ENCODE measurements at places on chromosomes 16 and 17.

GRCh38 chr17:48213797-48214196 is 106.2 kb downstream of the SNX11 start:
- no peak for DNase-seq

DNA sequence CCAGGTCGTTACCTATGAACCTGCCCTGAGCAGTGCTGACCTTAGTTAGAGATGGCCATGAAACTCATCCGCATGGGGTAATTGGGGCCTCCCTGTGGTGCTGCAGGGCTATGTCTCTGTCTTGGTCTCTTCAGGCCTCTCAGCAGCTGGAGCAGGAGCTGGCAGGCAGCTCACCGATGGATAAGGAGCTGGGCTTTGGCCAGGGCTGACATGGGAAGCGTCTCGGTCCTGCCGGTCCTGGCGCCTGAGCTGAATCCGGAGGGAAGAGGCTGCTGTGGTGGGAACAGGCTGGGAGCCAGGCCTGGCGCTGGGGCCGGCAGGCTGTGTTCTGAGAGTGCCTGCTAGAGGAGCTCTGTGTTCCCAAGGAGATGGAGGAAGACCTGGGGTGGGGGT is 10.1 kb downstream of the IL32 start:
- no peak for DNase-seq

DNA sequence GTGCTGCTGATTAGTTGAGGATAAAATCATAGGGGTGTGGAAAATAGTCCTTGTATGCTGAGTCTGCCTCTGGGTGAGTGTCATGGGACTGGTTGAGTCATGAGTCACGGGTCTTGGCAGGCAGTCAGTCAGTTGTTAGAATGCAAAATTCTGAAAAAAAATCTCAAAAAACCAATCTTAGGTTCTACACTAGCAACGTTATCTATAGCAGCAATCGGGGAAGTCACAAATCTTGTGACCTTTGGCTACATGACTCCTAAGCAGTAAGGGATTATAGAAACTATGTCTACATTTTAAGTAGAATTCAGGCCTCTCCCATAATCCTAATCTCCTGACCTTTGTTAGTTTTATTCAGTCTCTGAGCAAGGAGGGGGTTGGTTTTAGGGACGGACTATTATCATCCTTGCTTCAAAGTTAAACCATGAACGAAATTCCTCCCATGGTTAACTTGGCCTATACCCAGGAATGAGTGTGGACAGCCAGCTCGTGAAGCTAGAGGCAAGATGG is 18.0 kb upstream of the PMFBP1 start:
- no peak for DNase-seq

DNA sequence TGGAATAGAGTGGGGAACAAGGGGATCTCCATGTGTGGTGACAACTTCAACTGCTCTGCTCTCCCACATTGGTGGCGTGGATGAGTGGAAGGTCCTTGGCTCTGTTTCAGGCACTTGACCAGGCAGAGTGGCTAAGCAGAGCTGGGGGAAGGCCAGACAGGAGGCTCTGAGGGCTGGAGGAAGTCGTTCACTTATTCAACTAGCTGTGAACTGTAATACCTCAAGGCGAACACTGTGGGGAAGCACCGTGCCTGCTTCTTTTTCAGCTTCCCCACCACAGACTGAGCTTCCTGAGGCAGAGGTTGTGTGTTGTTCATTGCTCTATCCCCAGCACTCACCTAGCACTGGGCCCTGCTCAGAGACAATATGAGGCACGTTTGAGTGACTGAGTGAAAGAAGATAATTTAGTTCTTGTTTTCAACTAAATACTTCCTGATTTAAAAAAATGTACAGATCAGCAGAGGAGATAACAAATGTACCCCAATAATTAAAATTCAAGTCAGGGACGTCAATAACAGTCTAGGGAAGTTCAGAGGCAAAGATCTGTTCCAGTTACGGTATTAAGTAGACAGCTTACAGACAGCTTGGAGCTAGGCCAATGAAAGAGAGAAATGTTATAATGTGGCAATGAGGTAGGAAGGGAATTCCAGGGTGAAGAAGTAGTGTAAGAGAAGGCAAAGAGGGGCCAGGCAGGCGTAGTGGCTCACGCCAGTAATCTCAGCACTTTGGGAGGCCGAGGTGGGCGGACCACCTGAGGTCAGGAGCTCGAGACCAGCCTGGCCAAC is 34.7 kb downstream of the MYO18A start:
- DNase-seq: peak; percentile 16

- DNase-seq: no peak
These were observed 211.7 kb upstream of the WSB1 start for GRCh38 chr17:27082023-27082774.

GRCh38 chr16:76294396-76295214 is 17.4 kb downstream of the CNTNAP4 start:
- DNase-seq: no peak

DNA sequence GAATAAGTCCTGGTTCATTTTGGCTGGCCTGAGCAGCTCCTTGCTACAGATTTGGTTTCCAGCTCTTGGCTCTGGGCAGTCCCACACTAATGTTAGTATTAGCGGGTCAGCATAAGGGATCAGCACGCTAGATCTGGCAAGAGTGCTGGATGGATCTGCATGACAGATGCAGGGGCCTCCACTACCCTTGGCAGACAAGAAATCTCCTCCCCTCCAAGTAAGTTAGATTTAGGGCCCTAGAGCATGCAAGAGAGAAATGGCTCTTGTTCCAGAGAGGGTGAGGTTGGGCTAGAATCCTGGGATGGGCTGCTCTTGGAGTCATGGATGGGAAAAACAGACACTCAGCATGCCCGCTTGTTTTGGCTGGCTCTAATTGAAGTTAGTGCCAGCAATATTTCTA is 414.3 kb downstream of the RBFOX1 start:
- DNase-seq: no peak

DNA sequence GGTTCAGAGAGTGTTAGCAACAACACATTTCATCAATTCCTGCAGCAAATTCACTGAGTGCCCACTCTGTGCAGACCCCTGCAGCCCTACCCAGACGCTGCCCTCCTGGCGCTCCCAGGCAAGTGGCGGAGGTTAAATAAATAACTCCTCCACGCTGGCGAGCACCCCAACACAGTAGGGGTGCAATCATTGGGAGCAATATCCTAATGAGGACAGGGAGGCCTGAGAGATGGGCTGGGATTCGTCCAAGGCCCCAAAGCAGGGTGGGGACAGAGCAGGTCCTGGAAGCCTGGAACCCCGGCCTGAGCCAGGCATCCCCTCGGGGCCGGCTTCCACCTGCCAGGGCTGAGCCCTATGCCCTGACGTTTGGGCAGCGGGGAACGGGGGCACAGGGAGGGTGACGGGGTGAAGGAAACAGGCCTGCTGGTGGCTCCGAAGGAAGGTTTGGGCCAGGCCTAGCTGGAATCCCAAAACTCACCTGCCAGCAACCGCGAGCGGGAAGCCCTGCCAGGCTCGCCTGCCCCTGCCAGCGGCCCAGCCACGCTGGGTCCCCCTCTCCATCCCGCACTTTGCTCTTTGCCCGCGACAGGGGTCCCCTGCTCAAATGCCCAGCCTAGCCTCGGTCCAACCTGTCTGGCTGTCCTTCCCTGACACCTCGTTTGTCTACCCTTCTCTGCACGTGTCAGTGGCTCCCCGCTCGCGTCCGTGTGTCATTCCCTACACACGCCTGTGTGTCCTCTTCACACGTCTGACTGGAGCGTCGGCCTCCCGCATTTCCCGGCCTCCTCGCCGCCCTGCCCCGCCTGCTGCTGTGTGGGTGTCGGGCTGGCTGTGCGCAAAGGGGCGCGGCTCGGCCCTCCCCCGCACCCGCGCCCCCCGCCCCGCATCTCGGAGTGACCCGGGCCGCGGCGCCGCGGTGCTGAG is 721 bp upstream of the BEAN1 start:
- no peak for DNase-seq

GRCh38 chr17:951325-952132 is 28.0 kb downstream of the NXN start:
- DNase-seq: no peak

DNA sequence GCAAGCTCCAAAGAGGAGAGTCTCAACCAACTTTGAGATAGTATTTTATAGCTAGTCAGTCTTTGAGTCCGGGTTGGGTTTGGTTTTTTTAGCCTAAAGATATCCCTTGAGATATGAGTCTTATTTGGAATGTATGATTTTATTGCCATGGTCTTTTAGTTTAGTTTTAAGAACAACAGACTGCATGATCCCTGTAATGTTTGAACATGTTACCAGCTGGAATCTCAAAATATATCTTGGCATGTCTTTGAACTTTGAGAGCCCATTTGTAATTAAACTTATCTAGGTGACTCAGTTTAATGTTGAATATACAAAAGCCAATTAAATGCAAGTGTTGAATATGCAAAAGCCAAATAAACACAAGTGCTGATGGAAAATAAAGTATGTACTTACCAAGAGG is 100.6 kb downstream of the TANGO6 start:
- no peak for DNase-seq

GRCh38 chr17:63989622-63990345 is 8.4 kb upstream of the PRR29 start:
- DNase-seq: no peak

GRCh38 chr17:56549501-56549900 is 44.0 kb upstream of the NOG start:
- no peak for DNase-seq

Data from bone marrow (tissue), 2 donors.